ENCODE measurements at places on chromosomes 12 and 14.

DNA sequence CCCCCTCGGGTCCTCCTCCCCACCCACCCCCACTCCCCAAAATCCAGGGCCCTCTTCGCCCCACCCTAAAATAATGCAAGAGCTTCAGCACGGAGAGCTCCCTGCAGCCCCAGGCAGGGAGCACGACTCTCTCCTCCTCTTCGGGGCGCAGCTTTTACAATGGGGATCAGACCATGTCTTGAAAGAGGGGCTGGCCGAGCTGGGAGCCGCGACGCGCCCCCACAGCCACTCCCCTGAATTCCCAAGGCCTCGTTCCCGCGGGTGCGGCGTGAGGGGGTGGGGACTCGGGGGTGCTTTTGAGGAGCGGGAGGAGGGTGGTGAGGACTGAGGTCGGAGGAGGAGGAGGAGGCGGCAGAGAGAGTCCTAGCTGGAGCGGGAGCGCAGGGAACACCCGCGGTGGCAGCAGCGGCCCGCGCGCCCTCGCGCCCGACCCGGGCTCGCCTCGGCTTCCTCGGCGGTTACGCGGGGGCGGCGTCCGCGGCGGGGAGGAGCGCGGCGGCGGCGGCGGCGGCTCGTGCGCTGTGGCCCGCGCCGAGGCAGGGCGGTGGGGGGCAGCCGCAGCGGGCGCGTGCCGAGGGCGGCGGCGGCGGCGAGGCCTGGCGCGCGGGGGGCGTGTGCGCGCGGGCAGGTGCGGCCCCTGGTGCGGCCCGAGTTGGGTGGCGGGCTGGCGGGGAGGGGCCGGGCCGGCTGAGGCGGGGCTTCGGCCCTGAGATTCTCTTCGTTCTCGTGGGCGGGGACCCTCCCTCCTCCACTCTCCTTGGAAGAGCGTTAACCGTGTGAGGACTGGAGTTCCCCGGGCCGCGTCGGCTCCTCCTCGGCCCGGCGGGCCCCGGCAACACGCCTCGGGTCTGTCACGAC lies at the start of gene ANKS1B:
TSS of gene ANKS1B (minus strand) at position 666 of the 858 bp plus-strand sequence. CDS start 699 bp downstream, outside the sequence.
- peak; percentile 27 for DNase-seq

GRCh38 chr14:42140831-42141279 lies 534.2 kb downstream of the LRFN5 start:
- no peak for DNase-seq

GRCh38 chr12:15532364-15532977 lies 210.2 kb downstream of the PTPRO start:
- peak; percentile 80 for DNase-seq

GRCh38 chr14:74486164-74486563 lies 6.9 kb downstream of the NPC2 start:
- no peak for DNase-seq

DNA sequence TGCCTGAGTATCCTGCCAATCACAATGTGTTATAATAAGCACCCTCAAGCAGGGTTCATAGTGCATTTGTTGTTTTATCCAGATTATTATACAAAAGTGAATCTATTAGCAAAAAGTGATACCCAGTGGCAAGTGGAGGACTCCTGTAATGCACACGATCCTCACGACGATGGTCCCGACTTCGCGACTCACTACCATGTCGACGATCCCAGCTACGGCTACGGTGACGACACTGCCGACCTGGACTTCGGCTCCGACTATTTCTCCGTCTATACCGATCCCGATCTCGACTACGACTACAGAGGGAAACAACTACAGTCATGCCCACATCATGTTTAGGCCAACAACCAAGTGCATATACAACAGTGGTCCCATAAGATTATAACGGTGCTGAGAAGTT lies 12.9 kb downstream of the RBM23 start:
- DNase-seq, result no peak

DNA sequence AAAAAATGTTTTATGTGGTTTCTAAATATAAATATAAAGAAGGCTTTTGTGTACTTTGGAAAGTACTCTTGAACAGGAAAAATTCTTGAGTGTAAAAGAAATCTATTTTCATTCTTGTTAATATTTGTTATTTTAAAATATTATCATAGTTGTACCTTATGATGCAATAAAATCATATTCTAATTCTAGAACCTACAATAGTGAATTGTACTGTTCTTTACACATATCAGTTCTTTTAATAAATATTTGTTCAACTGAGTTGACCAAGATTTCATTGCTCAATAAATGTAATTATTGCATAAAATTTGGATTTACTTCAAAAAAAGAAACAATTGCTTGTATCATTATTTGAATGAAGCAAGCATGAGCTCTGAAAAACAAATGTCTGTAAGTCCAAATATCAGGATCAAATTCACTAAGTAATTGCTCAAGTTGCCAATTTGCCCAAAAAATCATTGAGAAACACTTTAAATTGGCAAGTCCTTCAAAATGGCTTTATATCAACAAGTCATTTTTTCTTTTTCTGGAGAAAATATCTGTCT lies 191.6 kb upstream of the SLC16A7 start:
- no peak for DNase-seq

- DNase-seq, result no peak
Measured at GRCh38 chr14:90924621-90925340, 108.6 kb upstream of the TTC7B start.
